Thymus (tissue), 14 donors: ENCODE measurements at places on chromosomes 3 and 15. TPM values are rescaled to one million over a fixed set of nuclear protein-coding genes. Genes with fewer than 3 reads are reported as not detected.

The REC114 gene
- 0.07 TPM for polyA plus RNA-seq

The LRRIQ4 gene
- 0.07 TPM for polyA plus RNA-seq

The NUP210 gene
- polyA plus RNA-seq: 22.9 TPM

The RHOV gene
- 15.3 TPM for polyA plus RNA-seq

The DUOX2 gene
- polyA plus RNA-seq: 0.37 TPM

The MOBP gene
- 0.16 TPM for polyA plus RNA-seq

The PCOLCE2 gene
- polyA plus RNA-seq: 4.7 TPM

The NR1I2 gene
- polyA plus RNA-seq: 0.21 TPM

The TLR9 gene
- 0.59 TPM for polyA plus RNA-seq

The ZNF621 gene
- 23.2 TPM for polyA plus RNA-seq

The AP3S2 gene
- polyA plus RNA-seq: 12.2 TPM

The OR5AC2 gene
- not detected for polyA plus RNA-seq

The OIP5 gene
- 2.4 TPM for polyA plus RNA-seq

The ACY1 gene
- polyA plus RNA-seq: 17.6 TPM

The STT3B gene
- 84.8 TPM for polyA plus RNA-seq

The GABRB3 gene
- 1.9 TPM for polyA plus RNA-seq

The ENTPD3 gene
- 1.2 TPM for polyA plus RNA-seq

The LPP gene
- polyA plus RNA-seq: 6.5 TPM

The ATRIP gene
- 8.4 TPM for polyA plus RNA-seq

The SLC9C1 gene
- 0.11 TPM for polyA plus RNA-seq

The ZNF445 gene
- 5.0 TPM for polyA plus RNA-seq

The BCL2A1 gene
- polyA plus RNA-seq: 25.5 TPM

The FAM107A gene
- 63.9 TPM for polyA plus RNA-seq

The SPPL2A gene
- 50.7 TPM for polyA plus RNA-seq

The ATP10A gene
- polyA plus RNA-seq: 2.6 TPM

The CHRFAM7A gene
- 1.9 TPM for polyA plus RNA-seq

The PIGB gene
- polyA plus RNA-seq: 40.2 TPM

The GALK2 gene
- 13.9 TPM for polyA plus RNA-seq

The RMDN3 gene
- polyA plus RNA-seq: 27.0 TPM

The GHSR gene
- not detected for polyA plus RNA-seq

The ADAMTS9 gene
- polyA plus RNA-seq: 8.0 TPM

The KCNMB2 gene
- 0.09 TPM for polyA plus RNA-seq

The CLDN16 gene
- polyA plus RNA-seq: 1.3 TPM

The FXR1 gene
- 105 TPM for polyA plus RNA-seq

The VILL gene
- 24.5 TPM for polyA plus RNA-seq

The EXD1 gene
- polyA plus RNA-seq: 0.34 TPM

The JAGN1 gene
- polyA plus RNA-seq: 37.5 TPM

The MLF1 gene
- polyA plus RNA-seq: 5.0 TPM

The CLEC3B gene
- 35.9 TPM for polyA plus RNA-seq

The CKMT1B gene
- polyA plus RNA-seq: 0.94 TPM

The CACNA1D gene
- polyA plus RNA-seq: 0.57 TPM

The ARL8B gene
- polyA plus RNA-seq: 53.2 TPM

The NDUFB4 gene
- 199 TPM for polyA plus RNA-seq

The KCNAB1 gene
- polyA plus RNA-seq: 4.0 TPM

The AMIGO3 gene
- polyA plus RNA-seq: 2.0 TPM

The CSPG4 gene
- polyA plus RNA-seq: 4.9 TPM

The SOX2 gene
- polyA plus RNA-seq: 3.1 TPM

The RASL12 gene
- 6.8 TPM for polyA plus RNA-seq

The EFCC1 gene
- 1.5 TPM for polyA plus RNA-seq

The TEX55 gene
- polyA plus RNA-seq: not detected

The APPL1 gene
- polyA plus RNA-seq: 17.7 TPM

The FGD5 gene
- 2.9 TPM for polyA plus RNA-seq

The ADAMTS17 gene
- 5.6 TPM for polyA plus RNA-seq
